ENCODE measurements at places on chromosomes 1 and 21.
A peak's percentile ranks its signal among the peaks of the same experiment; 100 is the strongest.

DNA sequence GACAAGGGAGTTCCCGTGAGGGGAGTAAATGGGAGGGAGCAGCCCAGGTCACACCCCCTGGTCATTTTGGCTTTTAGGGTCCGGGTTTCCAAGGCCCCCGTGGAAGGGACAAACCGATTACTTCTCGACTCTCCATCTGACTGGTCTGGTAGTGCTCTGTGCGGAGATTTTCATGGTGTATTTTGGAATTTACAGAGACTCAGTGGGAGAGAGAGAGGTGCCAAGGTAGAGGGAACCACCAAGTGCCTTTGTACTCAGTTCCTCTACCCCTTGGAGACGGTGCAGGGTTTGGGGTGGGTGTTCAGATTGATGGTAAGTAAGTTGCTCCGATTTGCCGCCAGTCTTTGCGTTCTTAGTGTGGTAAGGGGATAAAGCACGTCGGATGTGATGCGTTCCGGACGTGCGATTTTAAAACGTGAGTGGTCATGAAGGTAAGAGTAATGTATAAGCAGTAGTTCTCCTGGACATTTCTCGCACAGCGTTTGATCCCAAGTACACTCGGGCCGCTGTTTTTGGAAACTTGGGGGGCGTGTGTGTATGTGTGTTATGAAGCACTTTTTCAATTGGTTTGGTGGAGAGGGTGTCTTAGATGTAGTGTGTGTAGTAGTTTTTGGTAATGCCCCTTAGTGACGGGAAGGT, 682 bp downstream of the SUCO start:
- DNase-seq, result peak; percentile 25

- DNase-seq, result peak; percentile 85
Observed at GRCh38 chr1:30911059-30911954, 2.7 kb upstream of the SDC3 start.

GRCh38 chr1:219391297-219391696, 217.6 kb downstream of the LYPLAL1 start:
- DNase-seq, result no peak

GRCh38 chr1:117113199-117113598, 8.3 kb downstream of the TRIM45 start:
- no peak for DNase-seq

DNA sequence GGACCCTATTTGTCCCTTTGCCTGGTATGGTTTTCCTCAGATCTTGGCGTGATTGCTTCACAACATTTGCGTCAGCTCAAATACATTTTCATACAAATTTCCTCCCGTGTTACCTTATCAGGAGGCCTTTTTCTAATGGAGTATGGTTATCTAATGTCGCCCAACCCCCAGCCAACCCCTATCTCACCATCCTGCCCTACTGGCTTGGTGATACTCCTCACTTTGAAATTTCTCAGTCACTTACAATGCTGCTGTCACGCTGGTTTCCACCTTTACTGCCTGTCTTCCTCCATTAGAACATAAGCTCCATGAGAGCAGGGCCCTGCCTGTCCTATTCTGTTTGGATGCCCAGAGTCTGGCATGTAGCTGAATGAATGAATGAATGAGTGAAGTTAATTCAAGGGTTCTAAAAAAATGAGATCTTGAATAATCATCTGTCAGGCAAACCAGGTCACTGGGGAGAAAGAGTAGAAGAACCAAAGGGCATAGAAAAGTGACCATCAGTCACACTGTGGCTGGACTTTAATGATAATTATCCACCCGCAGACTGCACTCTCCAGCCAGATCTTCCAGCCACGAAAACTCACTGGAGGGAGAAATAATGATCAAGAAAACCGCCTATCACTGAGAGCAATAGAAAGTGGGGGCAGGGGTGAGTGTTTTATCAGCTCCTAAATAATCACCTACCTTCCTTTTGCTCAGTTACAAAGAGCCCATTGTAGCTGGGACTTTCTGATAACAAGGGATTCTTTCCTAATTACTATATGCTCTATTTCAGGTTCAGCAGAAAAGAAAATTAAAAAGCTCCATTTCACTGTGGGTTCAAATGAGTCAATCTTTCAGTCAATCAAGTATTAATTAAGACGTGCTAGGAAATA, 21.3 kb downstream of the KIAA0040 start:
- no peak for DNase-seq

- DNase-seq, result no peak
Observed at GRCh38 chr1:21565285-21565684, 56.1 kb downstream of the ALPL start.

DNA sequence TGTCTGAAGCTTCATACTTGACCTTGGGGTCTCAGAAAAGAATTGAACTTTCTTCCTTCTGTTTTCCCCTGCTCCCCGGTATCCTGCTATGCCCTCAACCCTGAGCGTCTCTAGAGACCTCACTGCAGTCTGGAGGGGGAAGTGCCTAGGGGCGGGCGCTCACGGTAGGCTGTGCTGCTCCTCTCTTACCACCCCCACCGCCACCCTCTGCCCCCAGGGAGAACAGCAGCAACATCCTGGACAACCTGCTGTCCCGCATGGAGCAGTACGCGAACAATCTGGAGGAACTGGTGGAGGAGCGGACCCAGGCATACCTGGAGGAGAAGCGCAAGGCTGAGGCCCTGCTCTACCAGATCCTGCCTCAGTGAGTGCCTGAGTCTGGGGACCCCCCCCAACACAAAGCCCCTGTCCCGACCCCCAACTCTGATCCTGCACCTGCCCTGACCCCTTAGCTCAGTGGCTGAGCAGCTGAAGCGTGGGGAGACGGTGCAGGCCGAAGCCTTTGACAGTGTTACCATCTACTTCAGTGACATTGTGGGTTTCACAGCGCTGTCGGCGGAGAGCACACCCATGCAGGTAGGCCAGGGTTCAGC, 10.3 kb downstream of the NPR1 start:
- DNase-seq, result no peak

DNA sequence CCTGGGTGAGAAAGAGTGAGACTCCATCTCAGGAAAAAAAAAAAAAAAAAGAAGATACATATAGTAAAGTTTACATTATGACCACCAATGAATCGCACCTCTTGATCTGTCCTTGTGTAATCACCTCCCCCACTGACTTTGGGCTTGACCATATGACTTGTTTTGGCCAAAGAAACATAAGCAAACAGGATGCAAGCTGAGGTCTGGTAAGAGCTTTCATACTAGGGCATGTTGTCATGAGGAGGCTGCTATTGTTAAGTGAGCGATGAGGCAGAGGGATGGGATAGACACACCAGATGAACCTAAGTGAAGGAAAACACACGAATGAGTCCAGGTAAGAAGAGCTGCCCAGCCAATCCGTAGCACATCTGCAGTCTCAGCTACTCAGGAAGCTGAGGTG, 10.7 kb downstream of the ENAH start:
- DNase-seq, result no peak

DNA sequence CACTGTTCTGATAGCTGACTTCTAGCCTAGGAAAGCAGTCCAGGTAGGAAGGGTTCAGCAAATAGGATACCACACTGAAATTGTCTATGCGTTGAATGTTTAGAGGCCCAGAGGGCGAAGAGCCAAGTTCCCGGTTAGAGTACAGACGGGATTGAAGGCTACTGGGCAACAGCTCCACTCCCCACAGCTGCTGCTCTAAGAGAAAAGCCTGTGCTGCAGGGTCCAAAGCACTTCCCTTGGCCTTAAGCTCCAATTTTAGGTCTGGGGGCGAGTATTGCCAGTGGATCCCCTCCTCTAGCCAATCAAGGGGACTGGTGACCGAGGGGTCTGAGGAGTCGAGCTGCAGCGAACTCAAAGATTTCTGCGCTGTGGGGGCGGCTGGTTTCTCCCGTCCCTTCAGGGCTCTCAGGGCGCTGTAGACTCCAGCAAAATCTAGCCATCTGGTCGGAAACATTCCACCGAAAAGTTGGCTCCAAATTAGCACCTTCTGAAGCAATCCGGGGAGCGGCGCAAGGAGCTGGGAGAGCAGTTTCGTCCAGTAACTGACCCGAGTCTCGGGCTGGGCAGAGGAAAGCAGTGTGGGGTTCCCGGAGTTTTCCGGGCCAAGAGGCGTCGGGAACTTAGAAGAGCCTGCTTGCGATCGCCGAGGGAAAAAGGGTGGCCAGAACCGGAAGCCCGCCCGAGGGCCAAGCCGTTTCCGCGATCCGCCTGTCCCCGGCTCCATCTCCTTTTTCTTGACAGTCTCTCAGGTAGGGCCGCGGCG, 748 bp downstream of the PPP1R15B start:
- DNase-seq, result peak; percentile 57

DNA sequence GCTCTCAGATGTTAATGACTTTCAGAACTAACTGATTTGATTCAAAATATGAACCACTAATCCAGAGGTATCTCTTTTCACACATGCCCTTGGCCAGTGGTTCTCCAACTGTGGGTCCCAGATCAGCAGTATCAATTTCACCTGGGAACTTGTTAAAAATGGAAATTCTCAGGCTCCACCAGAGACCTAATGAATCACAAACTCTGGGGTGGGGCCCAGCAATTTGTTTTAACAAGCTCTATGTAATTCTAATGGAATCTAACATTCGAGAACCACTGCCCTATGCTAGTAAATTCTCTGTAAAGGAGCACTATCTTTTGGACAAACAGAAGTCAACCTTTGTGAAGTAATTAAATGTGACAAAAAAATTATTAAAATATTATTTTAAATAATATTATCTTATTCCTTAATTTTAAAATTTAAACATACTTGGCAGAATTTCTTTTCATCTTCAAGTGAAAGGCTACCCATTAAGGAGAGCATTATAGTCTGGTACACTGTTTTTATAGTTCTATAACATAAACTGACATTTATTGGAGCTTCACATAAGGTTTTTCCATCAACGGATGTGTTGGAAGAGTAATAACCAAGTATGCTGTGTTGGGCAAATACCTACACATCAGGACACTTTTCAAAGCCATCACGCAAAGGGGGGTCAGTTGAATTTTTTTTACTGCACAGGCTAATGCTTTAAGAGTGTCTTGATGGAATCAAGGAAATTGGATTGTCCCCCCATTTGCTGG, 130.4 kb downstream of the LHX4 start:
- DNase-seq, result no peak

- DNase-seq, result no peak
Observed at GRCh38 chr21:24577301-24577700, 1030.0 kb downstream of the MRPL39 start.

- DNase-seq, result peak; percentile 40
Observed at GRCh38 chr1:6962996-6963911, 178.0 kb downstream of the CAMTA1 start.

- no peak for DNase-seq
Observed at GRCh38 chr1:95889400-95889799, 655.4 kb downstream of the RWDD3 start.

GRCh38 chr1:205477121-205477758, 21.4 kb upstream of the BLACAT1 start:
- DNase-seq, result no peak

GRCh38 chr1:208178091-208178529, 66.1 kb downstream of the PLXNA2 start:
- DNase-seq, result no peak

- DNase-seq, result no peak
Observed at GRCh38 chr1:192119701-192120100, 38.6 kb upstream of the RGS18 start.

DNA sequence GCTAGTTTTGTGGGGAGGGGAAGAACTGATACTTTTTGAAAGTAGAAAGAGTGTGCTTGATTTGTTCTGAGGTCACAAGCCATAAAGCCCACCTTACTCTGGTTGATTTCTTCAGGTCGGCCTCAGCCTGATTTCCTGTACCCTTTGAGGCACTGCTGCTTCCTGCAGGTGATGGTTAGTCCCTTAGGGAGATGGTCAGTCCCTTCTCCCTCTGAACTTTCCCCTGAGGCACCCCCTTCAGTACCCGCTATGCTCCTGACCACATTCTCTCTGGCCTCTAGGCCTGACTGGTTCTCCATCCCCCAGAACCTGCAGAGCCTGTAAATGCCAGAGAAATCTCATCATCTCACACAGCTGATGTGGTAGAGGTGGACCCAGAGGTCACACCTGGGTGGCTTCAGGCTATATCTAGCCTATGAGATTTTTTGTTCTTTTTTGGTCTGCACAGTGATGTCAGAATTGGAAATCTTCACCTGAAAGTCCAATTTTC, 15.0 kb upstream of the ID3 start:
- no peak for DNase-seq

- no peak for DNase-seq
Observed at GRCh38 chr1:94044290-94044790, 76.6 kb downstream of the ABCA4 start.

- no peak for DNase-seq
Observed at GRCh38 chr1:61442544-61442943, 282.4 kb downstream of the TM2D1 start.

DNA sequence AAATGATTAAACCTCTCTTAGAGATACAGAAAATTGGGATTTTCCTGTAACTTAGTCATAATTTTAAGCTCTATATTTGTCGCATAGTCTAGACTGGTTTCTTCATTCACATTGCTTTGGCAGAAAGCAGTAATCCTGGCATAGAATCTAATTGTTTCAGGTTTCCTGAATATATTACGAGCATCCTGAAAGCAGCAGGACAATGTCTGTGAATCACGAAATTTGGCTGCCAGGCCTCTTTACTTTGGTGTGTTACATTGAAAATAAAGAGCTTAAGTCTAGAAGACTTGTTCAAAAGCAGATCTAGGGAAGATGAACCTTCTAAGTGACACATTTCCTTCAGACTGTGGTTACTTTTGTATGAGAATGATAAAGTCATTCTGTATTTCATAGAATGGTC, 72.2 kb downstream of the TDRD5 start:
- no peak for DNase-seq

DNA sequence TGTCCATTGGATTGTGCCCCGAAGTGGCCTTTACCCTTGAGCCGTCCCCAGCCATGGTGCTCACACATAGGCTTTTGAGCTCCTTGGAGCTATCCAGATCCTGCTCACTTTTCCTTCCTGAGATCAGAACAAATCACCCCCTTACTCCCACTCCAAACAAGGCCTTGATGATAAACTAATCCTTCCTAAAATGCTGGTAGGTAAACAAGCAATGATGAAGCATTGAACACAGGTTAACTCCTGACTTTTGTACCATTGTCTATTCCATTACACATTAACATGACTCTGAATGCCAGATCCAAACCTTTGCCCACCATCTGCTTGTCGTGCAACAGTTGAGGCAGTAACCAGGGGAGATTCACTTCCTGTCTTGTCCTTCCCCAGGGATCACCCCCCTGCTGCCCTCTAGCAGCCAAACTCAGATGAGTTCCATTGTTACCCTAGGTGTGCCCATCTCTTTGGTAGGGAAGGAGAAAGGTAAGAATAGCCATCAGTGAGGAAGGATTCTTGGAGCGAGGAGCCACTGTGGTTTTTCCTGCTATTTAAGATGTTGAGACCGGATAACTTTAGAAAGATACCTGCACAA, 79.5 kb upstream of the DNAJC6 start:
- no peak for DNase-seq

- no peak for DNase-seq
Observed at GRCh38 chr1:90550626-90551406, 166.3 kb downstream of the BARHL2 start.

GRCh38 chr1:94286864-94287437, 49.6 kb upstream of the ARHGAP29 start:
- no peak for DNase-seq

DNA sequence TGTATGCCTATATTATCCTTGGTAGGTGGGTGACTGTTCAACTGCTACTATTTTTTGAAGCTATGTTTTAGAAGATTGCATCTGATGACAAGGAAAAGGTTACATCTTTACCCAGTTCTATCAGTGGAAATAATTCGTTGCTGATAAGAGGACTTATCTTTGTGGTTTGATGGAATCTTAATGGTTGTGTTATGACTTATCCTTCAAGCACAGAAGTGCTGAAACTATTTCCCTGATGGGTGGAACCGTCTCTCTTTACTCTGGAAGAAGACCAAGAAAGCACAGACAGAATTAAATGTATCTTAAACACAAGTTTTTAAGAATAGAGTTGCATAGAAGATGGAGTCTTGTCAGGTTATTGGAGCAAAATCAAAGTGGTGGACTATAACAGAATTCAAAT, 437.7 kb upstream of the KAZN start:
- DNase-seq, result no peak

All from suppressor macrophage treated with lipopolysaccharide for 4 hours (primary cell).